Progenitor cell of endocrine pancreas (in vitro differentiated cells): ENCODE measurements at places on chromosomes 16 and 17.

GRCh38 chr17:41340934-41341861, 9.4 kb downstream of the KRT33A start:
- no peak for DNase-seq

GRCh38 chr17:51016099-51016498, 104.6 kb downstream of the SPAG9 start:
- DNase-seq: no peak

DNA sequence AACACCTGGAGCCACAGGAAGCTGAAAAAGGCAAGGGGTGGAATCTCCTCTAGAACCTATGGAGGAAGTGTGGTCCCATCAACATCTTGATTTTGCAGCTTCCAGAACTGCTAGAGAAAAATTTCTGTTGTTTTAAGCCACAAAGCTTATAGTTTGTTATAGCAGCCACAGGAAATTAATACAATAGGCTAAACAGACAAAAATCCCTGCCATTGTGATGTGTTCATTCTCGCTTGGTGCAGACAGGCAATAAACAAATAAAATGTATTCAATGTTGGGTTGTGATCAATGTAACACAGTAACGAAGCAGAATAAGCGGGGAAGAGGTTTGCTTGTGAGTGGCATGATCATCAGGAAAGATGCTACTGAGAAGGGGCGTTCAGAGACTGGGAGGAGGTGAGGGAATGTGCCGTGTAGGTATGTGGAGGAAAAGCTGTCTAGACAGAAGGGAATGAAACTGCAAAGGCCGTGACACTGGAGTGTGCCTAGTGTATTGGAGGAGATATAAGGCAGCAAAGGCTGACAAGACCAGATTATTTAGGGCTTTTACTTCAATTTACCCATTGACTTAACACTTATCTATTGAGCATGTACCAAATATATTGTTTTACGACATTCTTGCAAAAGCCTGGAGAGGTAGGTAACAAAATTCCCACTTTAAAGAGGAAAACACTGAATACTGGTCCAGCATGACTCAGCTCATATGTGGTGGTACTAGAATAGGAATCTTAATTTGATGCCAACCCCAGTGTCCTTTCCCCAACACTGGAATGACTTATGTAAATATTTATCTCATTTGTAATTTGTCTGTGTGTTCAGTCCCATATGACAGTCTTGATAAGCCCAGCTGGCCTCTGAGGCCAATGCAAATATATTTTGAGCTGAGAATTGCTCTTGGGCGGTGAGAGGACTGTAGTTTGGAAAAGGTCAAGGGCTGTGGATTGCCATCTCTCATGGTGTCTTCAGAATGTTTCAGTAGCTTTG, 375.9 kb downstream of the CDH13 start:
- no peak for DNase-seq

GRCh38 chr17:35088356-35088880, 24.9 kb upstream of the RFFL start:
- peak; percentile 19 for DNase-seq

DNA sequence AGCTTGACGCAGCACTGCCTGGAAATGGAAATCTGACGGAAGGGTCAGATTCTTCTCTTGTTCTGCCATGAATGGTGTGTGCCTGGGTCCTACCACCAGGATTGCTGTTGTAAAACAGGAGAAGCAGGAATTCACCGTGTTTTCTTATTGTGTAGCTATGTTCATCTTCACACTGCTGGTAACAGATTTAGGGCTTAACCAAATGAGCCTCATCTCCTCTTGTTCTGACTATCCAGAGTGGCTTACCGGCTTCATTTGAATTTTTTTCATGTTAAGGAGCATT, 97.3 kb upstream of the CHMP6 start:
- no peak for DNase-seq

GRCh38 chr17:33506889-33507650, 214.0 kb upstream of the ASIC2 start:
- DNase-seq: no peak

DNA sequence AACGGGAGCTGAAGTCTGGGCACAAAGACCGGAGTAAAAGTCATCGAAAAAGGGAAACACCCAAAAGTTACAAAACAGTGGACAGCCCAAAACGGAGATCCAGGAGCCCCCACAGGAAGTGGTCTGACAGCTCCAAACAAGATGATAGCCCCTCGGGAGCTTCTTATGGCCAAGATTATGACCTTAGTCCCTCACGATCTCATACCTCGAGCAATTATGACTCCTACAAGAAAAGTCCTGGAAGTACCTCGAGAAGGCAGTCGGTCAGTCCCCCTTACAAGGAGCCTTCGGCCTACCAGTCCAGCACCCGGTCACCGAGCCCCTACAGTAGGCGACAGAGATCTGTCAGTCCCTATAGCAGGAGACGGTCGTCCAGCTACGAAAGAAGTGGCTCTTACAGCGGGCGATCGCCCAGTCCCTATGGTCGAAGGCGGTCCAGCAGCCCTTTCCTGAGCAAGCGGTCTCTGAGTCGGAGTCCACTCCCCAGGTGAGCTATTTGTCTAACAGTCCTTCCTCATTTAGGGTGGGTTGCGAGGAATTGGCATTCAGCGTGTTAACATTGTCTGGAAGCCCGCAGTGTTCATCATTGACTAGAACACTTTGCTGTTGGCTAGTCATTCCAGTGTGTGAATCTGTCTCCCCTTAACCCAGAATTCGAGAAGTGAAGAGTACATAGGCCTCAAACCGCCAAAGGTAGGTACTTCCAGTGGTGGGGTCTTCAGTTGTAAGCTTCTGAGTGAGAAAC, 1.5 kb downstream of the CDK12 start:
- DNase-seq: no peak

GRCh38 chr17:83122834-83123233, 43.4 kb downstream of the METRNL start:
- DNase-seq: no peak

DNA sequence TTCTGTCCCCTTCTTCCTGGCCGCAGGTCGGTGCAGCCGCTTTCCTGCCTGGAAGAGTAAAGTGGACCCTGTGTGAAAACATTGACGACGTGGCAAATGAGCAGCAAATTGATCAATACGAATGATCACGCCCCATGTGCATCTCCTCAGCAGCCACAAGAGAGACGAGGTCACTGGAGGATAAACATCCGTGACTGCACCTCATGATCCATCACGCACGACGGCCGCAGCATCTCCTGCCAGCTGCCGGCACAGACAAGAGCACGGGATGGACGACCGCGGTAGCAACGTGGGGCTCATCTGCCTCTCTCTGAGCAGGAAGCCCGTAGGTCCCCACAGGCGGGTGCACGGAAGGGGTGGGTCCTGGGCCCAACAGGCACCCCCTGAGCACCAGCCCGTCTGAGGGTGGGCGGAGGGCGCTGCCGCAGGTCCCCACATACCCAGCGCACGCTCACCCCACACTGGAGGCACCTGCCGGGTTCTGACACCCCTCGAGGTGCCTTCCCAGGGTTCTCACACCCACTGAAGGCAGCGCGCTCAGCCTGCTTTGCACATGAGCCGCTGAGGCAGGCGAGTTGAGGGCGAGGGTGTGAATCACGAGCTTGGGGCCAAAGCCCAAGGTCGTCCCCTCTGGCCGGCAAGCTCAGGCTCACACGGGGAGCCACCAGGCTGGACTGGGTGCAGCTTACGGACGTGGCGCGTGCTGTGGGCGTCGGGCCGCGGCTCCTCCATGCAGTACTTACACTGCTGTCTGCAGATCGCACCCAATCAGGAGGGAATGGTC, 12.3 kb upstream of the CDH15 start:
- DNase-seq: no peak

- no peak for DNase-seq
These were observed 31.1 kb downstream of the KLHDC4 start for GRCh38 chr16:87734644-87735043.

DNA sequence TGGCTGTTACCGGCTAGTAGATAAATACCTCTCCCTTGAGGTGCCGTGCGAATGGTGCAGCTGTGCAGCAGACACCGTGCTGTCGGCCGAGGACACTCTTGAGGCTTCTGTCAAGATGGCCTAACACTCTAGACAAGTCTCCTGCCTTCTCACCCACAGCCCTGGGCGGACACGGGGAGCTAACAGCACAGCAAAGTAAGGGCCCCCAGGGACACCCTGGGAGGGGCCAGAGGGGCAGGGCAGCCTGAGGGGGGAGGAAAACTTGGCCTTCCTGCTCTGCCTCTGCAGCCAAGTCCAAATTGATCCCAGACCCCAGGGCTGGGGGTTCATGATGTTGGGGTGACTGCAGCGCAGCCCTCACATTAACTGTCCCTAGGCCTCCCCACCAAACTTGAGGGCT, 210.2 kb downstream of the RPTOR start:
- no peak for DNase-seq

GRCh38 chr17:75124041-75124818, 7.3 kb downstream of the NT5C start:
- DNase-seq: no peak

- DNase-seq: no peak
These were observed 7.7 kb upstream of the SLFN12L start for GRCh38 chr17:35545150-35545549.

DNA sequence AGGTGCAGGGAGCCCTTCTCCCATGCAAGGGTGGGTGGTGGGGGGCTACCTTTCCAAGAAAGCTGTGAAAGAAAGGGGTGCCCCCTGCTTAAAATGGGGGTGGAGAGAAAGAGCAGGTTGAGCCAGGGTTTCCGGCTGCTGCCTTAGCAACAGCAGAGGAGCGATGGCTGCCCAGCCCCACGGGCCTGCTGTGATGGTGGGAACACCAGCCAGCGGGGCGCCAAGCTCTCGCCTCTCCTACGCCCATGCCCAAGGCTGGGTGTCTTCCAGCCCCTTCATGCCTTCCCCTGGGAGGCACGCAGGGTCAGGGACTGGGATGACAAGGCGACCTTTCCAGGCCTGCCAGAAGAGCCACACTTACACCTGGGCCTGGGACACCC, 3.0 kb downstream of the FMNL1 start:
- no peak for DNase-seq

DNA sequence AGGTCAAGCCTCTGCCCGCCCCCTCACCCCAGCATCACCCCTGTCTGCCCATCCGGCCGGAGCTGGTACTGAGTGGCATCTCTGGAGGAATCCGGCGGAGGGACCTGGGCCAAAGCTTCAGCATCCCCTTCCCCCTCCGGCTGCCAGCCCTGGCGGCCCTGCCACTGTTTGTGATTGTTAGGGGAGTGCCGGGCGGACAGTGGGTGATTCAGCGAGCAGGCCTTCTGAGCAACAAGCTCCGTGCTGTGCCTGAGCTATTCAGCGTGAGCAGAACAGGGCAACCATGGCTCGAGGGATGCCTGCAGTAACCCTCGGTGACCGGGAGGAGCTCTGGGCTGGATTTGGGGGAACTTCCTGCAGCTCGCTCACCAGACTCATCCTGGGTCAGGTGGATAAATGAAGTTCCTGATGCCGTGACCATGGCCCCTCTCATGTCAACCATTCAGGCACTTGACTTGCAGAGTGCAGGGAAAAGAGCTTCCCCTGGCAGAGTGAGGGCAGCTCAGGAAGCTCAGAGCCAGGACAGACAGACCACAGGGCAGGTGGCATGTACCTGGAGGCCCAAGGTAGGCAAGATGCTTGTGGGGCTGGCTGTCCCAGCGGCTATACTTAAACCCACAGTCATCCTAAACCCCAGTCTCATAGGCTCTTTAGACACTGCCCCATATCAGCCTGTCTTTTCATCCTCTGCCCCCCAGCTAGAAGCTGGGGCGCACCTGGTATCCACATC, 24.3 kb upstream of the MLKL start:
- DNase-seq: no peak

- no peak for DNase-seq
These were observed 8.2 kb upstream of the BAIAP3 start for GRCh38 chr16:1325261-1325660.

GRCh38 chr16:3487521-3488410, 7.5 kb downstream of the C16orf90 start:
- DNase-seq: no peak

DNA sequence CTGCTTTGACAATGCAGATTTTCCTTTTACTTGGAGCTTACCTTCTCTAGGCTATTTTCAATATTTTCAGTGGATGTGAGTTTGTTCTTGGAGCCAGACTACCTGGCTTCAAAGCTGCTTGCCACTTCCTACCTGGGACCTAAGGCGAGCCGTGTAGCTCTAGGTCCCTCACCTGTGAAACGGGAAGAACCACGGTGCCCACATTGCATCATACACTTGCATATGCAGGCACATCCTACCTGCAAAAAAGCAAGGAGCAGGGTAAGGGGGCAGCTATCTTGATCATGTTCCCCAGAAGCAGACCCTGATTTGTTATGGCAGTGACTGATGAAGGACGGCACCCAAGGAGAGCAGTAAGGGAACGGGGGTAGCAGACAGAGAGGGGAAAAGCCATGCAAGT, 27.0 kb upstream of the MPRIP start:
- no peak for DNase-seq

DNA sequence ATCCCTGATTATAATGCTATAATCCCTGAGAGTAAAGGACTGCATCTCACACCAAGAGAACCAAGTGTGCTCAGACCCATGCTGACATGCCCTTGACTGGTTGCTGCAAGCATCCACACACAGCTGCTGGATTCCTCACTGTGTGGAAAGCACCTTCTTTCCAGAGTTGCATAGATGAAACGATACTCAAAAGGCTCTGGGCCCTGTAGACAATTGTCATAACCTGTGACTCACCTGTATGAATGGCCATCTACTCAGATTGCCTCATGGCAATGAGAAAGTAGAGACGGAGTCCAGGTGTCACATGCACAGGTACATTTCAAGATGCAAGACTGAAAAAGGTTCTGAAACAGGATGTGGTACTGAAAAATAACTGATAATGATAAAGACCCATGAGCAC, 58.1 kb downstream of the MPHOSPH6 start:
- no peak for DNase-seq

- no peak for DNase-seq
These were observed 164.5 kb upstream of the CHMP6 start for GRCh38 chr17:80826955-80827645.

DNA sequence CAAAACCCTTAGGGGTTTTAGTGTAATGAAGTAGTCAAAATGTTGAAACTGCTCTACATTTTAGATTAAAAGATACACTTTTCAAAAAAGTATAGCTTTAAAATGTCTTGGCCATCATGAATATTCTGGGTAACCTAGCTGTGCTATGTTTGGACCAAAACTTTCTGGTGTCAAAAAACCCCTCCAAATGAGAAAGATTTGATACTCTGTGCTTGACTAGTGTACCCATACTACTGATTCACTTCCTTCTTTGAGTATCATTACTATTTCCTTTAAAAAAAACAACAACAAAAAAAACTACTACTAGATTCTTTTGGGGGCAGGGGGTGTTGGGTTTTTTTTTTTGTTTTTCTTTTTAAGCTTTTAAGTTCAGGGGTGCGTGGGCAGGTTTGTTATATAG, 37.3 kb downstream of the PTRH2 start:
- DNase-seq: no peak

GRCh38 chr17:62668091-62668804, 40.8 kb downstream of the MRC2 start:
- DNase-seq: no peak
